LHCN-M2 (cell line): ENCODE measurements at places on chromosomes 2 and 18. TPM values are rescaled to one million over a fixed set of nuclear protein-coding genes. Genes with fewer than 3 reads are reported as not detected.

DNA sequence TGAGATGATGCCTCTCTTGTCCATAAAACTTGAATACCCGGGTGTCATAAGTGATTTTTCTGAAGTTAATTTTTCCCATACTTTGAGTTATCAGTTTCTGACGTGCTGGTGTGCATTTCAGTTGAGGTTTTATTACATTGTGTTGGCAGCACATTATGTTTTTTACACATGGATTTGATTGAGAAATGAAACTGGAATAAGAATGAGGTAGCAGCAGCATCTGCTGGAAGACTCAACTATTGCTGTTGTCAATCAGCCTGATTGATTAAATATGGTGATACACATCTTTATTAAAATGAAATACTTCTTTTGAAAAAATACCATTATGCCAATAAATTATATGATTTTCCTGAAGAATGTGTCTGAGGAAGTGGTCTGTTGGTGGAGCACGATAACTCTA, 60.5 kb downstream of the INSIG2 start:
- peak; percentile 12 for DNase-seq

DNA sequence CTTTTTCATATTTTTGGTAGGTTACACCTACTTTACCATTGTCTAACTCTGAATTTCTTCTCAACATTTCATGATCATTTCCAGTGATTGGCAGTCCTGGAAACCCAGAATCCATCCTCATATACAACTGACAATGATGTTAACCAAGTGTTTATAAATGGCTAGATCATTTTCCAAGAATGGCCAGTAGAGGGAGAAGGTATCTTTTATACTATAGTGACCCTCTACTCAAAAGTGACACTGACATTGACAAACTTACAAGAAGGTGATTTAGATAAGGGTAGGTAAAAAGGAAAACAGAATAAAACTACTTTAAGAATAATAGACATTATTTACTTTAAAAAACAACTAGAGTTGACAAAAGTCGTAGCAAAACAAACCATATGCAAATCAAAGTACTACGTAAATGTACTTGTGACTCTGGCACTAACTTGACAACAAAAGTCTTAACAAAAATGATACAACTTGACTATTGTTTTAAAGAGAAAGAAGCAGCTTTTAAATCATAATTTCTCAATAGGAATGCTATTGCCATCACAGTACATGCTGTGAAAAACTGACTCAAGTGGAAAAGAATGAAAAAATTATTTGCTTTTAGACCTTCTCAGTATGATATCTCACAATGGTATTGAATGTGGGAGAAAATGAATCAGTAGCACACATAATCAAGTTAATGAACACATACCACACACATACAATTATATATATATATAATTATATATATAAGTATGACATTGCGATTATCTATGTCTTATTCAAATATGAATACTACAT, 76.6 kb upstream of the GRB14 start:
- no peak for DNase-seq

- DNase-seq, result peak; percentile 83
Measured at GRCh38 chr2:55779459-55780421, 86.1 kb upstream of the PNPT1 start.

GRCh38 chr2:161352719-161353118, 44.5 kb downstream of the PSMD14 start:
- no peak for DNase-seq

DNA sequence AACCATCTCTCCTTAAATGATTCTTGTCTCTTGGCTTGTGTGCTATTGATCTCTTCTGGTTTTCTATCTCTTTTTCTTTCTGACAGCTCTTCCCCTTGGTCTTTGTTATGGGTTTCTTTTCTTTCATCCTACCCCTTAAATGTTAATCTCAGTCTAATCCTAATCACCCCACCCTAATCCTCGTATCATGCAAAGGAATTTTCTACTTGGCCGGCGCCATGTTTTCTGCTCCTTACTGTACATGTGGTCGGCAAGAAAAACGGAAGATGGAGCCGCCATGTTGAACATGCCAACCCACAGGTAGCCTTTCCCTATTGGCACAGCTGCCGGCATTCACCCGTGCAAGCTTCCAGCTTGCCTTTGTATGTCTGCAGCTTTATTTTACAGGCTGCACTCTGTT, 61.8 kb upstream of the VPS54 start:
- no peak for DNase-seq

- DNase-seq, result no peak
Measured at GRCh38 chr2:96083989-96084857, 32.1 kb downstream of the ADRA2B start.

GRCh38 chr18:6059551-6059950, 164.2 kb upstream of the TMEM200C start:
- no peak for DNase-seq

- peak; percentile 74 for DNase-seq
Measured at GRCh38 chr2:168687314-168687713, 115.1 kb upstream of the NOSTRIN start.

GRCh38 chr18:73766910-73767515, 380.6 kb downstream of the FBXO15 start:
- no peak for DNase-seq

DNA sequence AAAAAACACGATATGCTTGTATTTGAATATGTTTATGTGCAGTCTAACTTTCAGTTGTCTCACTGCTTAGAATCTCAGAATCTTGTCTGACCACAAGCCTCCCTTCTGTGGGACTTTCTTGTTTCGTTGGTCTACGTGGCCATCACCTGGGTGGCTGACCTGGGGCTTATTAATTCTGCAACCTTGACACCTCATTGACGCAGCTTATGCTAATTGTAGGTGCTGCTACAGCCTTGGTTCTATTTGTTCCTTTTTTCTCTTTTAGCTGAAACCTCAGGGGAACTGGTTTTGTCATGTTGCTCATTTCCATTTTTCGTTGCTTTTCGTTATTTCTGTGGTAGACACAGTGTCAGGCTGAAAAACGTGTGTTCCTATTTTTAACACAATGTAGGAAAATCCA, 273.7 kb downstream of the SLC4A3 start:
- DNase-seq, result no peak

GRCh38 chr2:114651933-114652332, 209.5 kb downstream of the DPP10 start:
- no peak for DNase-seq

DNA sequence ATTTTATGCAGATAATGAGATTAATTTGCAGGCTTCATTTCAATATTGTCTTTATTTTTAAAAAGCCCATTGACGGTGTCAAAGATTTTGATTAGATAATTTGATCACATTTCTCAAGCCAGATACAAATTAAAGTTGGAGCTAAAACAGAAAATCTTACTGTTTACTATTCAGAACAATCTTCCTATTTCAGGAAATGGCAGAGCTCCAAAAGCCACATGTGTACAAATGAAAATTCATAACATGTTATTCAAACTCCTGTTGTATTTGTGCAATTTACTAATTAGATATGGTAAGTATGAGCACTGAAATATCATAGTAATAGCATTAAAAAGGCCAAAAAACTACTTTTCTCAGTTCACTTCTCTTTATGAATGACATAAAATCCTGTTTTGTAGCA, 682.9 kb downstream of the KCNJ3 start:
- DNase-seq, result no peak

- peak; percentile 25 for DNase-seq
Measured at GRCh38 chr2:71282493-71282892, 49.1 kb upstream of the ZNF638 start.

DNA sequence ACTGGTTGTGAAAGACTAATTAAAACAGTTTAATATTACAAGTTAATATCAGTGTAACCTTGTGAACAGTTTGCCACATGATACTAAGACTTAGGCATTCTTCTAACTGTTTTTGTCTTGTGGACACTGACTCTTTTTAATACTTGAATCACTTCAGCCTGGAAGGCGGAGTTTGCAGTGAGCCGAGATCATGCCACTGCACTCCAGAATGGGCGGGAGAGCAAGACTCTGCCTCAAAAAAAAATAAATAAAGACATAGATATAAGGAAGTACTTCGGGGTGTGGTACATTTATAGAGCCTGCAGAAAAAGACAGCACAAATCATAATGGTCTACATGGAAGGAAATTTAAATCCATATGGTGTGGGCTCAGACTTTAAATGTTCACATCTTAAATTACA, 300.4 kb upstream of the NETO1 start:
- no peak for DNase-seq

DNA sequence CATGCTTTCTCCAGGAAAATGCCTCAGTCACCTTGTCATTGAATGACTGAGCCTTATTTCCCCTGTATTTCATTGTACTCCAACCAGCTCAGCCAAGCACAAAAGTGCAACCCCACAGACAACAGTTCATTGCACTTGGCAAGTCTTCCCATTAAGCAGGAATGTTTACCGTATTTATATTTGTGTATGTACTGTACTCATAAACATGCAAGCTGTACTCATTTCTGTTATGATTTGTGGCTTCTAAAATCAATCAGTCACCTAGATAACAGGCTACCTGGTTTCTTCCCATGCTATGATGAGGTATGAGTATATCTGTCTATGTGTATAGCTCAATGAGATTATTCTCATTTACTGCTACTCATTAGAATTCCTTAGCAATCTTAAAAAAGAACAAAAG, 505.5 kb upstream of the FAM98A start:
- DNase-seq, result no peak

GRCh38 chr18:79484661-79485621, 89.2 kb downstream of the NFATC1 start:
- DNase-seq, result peak; percentile 91

GRCh38 chr2:11930211-11930761, 183.9 kb downstream of the LPIN1 start:
- DNase-seq, result no peak

DNA sequence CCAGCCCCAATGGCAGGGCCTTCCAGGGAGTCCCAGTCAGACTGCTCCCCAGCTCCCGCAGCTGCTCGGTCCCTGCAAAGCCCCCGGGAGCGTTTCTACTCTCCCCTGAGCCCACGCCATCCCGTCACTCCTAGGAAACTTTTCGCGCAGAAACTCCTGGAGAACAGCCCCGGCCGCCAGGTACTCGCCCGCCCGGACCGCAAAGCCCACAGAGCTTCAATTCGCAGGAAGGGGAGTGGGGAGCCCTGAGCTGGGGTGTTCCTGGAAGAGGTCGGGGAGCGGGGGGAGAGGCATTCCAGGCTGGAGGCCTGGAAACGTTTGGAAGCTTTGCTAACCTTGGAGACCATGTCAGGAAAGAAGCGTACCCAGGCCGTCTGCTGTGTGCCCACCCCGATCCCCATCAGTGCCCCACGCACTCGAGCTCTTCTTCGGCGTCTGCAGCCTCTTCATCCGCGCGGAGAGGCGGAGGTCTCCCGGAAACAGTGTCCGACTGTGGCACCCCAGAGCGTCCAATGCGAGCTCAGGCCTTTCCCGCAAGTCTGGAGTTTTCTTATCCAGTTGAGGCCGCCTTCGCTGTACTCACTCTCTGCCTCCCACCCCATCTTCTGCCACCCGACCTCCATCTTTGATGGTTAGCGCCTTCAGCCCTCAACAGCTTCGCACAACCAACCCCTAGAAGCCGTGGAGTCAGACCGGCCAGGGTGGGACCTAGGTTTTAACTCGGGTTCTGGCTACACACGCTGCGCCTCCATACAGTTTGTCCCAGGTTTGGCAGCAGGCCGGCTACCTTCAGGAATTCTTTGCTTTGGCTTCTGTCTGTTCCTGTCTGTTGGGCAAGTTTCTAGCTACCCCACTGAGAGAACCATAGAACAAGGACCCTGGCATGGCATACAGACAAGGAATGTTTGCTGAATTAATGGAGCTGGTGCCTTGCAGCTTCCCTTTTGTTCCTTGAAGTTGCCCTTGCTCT, 3.7 kb downstream of the PCGF1 start:
- DNase-seq, result no peak

DNA sequence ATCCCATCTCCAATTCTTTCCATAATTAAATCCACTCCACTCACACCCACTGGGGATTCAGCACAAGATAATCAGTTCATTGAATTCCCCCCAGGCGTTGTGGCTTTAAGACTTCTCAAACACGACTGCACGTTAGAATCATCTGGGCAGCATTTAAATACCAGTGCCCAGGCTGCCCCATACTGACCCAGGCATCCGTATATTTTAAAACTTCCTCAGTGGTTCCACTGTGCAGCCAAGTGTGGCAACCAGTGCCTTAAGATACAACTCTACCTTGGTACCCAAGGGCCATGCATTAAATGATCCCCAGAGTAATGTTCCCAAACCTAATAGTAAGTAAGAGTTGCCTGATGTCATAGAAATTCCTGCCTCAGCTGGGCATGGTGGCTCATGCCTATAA, 54.3 kb upstream of the BZW1 start:
- DNase-seq, result no peak

DNA sequence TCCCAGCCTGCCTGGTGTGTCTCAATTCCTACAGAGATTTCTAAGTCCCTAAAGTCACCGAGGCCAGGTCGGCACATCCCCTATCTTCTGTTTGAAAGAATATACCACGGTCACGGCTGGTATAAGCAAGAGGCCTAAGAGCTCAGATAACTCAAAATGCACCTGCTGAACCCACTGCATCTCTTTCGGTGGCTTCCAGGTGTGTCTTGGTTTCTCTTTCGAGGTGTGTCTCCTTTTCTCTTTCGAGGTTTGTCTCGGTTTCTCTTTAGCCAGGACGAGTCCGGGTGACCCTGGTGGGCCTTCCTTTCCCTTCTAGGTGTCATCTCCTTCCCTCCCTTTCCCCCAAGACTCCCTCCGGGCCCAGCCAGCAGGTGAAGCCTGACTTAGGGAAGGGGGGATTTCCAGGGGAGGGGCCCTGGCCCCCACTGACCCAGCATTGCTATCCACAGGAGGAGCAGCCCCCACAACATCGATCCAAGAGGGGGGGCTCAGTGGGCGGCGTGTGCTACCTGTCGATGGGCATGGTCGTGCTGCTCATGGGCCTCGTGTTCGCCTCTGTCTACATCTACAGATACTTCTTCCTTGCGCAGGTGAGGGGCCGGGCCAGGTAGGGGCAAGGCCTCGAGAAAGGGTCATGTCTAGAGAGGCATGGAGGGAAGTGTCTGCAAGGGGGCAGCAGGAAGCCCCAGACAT, 8.4 kb downstream of the ITM2C start:
- DNase-seq, result no peak

DNA sequence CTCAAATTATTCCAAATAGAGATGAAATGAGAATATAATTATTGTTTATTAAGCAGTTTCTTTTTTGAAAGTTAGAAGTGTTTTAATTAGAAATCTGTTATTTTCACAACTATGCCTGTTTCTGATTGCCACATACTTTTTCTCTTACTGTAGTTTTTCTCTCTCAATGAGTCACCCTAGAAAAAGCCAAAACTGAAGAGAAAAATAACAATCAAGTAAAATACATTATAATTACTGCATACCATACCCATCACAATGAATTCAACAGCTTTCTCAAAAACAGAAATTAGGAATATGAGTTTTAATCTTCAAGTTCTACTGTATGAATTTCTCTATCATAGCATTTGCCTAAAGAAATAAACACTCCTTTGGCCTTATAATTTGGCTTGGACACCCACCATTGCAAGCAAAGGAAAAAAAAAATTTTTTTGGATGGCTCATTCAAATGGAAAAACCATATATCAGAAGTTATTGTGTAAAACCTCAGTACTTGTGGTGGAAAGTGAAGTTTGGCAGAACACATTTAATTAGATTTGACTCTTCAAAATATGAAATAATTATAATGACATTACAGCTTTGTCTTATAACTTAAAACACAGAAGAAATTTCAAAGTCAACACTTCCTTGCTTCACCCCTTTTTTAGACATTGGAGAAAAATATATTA, 138.5 kb downstream of the DYM start:
- peak; percentile 71 for DNase-seq

The XDH gene
- total RNA-seq, result 0.06 and 0.51 TPM in 2 replicates

The POTEC gene
- not detected in 2 replicates for total RNA-seq

The COLEC12 gene
- 0.32 and 1.1 TPM in 2 replicates for total RNA-seq

The CFC1 gene
- not detected in 2 replicates for total RNA-seq

The RHOB gene
- total RNA-seq, result 92.2 and 129 TPM in 2 replicates

The SATB2 gene
- total RNA-seq, result 9.6 and 10.3 TPM in 2 replicates

The GYPC gene
- total RNA-seq, result 38.4 and 60.9 TPM in 2 replicates

The SERPINB13 gene
- total RNA-seq, result not detected in 2 replicates

The TRPM8 gene
- total RNA-seq, result 0.80 and 0.90 TPM in 2 replicates

The EVX2 gene
- total RNA-seq, result not detected in 2 replicates

The PARD6G gene
- total RNA-seq, result 1.6 and 2.8 TPM in 2 replicates
